ENCODE measurements at places on chromosomes 3 and 15. TPM values are rescaled to one million over a fixed set of nuclear protein-coding genes. Genes with fewer than 3 reads are reported as not detected.

DNA sequence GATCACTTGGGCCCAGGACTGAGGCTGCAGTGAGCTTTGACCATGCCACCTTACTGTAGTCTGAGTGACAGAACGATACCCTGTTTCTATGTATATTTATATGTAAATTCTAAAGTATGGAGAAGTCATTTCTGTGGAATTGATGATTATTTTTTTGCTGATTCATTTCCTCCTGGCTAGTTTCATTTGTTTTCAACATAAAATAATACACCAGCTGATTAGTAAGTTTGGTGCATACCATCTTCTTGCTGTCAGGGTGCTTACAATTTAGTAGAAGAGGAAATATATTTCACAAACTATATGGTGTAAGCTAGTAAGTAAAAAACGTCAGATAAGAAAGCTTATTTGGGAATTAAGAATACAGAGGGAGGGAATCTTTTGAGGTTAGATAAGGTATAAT lies 36.0 kb downstream of the SLC25A26 start:
- no peak overlapping the region for H3K27ac ChIP-seq
- no peaks in the 10 kb centered on the region for H3K36me3 ChIP-seq
- no peak overlapping the region for H3K4me3 ChIP-seq
- DNase-seq = no peak

DNA sequence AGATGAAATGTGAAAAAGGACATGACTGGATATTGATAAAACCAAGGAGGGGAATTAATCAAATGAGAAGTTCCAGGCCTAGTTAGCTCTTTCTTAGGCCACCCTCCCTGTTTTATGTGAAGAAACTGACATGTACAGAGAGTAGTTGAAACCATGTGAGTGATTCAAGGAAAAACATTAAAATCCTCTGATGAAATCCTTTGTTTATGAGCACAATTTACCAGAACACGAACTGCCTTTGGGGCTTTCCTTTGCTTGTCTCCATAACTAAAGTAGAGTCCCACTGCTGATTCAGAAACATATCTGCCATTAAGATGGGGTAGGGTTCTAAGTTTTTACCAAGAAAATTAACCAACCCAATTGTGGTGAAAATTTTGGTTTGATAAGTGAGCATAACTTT lies 558.3 kb downstream of the NR2F2 start:
- no peak overlapping the region for H3K4me3 ChIP-seq
- H3K36me3 ChIP-seq = no peaks in the 10 kb centered on the region
- DNase-seq = no peak
- H3K27ac ChIP-seq = no peak overlapping the region

GRCh38 chr3:39272191-39272590 lies 7.6 kb downstream of the CX3CR1 start:
- no peaks in the 10 kb centered on the region for H3K36me3 ChIP-seq
- peak overlapping the region; percentile 30 for H3K27ac ChIP-seq
- peaks cover 2% of the 10 kb centered on the region for H3K27me3 ChIP-seq
- no peak for DNase-seq

GRCh38 chr3:154275965-154276364 lies 48.3 kb downstream of the DHX36 start:
- no peak for DNase-seq
- H3K27ac ChIP-seq = no peak overlapping the region
- H3K4me3 ChIP-seq = no peak overlapping the region
- H3K27me3 ChIP-seq = no peaks in the 10 kb centered on the region
- H3K4me1 ChIP-seq = no peaks in the 10 kb centered on the region

GRCh38 chr15:48451241-48451640 lies 120.0 kb downstream of the DUT start:
- no peak overlapping the region for H3K27ac ChIP-seq
- no peaks in the 10 kb centered on the region for H3K4me1 ChIP-seq
- no peak overlapping the region for H3K4me3 ChIP-seq
- no peak for DNase-seq
- H3K36me3 ChIP-seq = peaks cover 98% of the 10 kb centered on the region

DNA sequence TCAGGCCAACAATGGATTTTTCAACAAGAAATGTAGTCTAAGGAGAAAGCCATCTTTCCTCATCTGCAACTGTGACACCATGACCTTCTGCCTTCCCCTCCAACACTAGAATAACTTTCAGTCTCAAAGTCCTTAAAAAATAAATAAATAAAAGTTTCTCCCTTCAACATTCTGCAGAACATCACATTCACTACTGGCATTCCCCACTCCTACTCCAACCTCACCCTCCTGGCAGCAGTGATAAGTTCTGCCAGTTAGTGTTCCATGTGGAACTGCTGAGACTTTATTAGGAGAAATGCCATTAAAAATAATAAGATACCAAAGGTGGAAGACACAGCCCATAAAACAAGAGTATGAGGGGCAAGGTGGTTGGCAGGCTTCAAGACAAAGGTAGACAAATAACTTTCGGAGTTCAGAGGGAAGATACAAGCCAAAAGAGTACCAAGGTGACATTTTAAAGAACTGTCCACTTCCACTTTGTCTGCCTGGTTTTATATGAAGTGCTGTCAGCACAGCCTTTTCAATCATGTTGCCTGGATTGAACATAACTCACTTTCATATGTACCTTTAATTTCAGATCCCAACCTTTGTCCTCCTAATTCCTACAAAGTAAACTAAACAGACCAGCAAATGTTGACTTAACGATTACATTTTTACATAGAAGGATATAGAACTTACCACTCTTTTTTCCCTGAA lies 37.5 kb upstream of the RSL24D1 start:
- H3K27me3 ChIP-seq = no peaks in the 10 kb centered on the region
- no peaks in the 10 kb centered on the region for H3K36me3 ChIP-seq
- no peak overlapping the region for H3K4me3 ChIP-seq
- no peaks in the 10 kb centered on the region for H3K4me1 ChIP-seq
- no peak for DNase-seq

GRCh38 chr3:385151-385550 lies 188.6 kb downstream of the CHL1 start:
- DNase-seq = no peak
- H3K27me3 ChIP-seq = no peaks in the 10 kb centered on the region
- H3K4me1 ChIP-seq = no peaks in the 10 kb centered on the region
- H3K27ac ChIP-seq = no peak overlapping the region
- H3K4me3 ChIP-seq = no peak overlapping the region

GRCh38 chr3:195441476-195441991 lies 1.3 kb downstream of the ACAP2 start:
- H3K27me3 ChIP-seq = no peaks in the 10 kb centered on the region
- H3K4me1 ChIP-seq = peaks cover 67% of the 10 kb centered on the region
- peak overlapping the region; percentile 100 for H3K27ac ChIP-seq
- DNase-seq = no peak
- H3K4me3 ChIP-seq = peak overlapping the region; percentile 87
- H3K36me3 ChIP-seq = no peaks in the 10 kb centered on the region

DNA sequence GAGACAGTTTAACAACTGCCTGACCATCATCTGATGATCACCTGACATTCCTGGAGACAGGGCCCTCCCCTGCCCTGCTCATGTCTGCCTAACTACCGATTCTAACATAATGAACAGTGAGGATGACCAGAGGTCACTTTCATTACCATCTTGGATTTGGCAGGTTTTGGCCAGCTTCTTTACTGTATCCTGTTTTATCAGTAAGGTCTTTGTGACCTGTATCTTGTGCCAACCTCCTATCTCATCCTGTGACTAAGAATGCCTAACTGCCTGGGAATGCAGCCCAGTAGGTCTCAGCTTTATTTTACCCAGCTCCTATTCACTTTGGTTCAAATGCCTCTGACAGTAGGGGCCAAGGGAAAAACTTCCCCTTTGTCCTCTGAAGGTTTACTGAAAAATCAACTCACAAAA lies 40.2 kb downstream of the METTL6 start:
- H3K4me1 ChIP-seq = peaks cover 57% of the 10 kb centered on the region
- no peak for DNase-seq
- no peaks in the 10 kb centered on the region for H3K36me3 ChIP-seq
- peak overlapping the region; percentile 77 for H3K27ac ChIP-seq
- no peak overlapping the region for H3K4me3 ChIP-seq
- H3K27me3 ChIP-seq = no peaks in the 10 kb centered on the region

GRCh38 chr3:52670621-52671521 lies 14.8 kb downstream of the PBRM1 start:
- peaks cover 28% of the 10 kb centered on the region for H3K4me1 ChIP-seq
- H3K36me3 ChIP-seq = peaks cover 48% of the 10 kb centered on the region
- no peak overlapping the region for H3K4me3 ChIP-seq
- H3K27ac ChIP-seq = peak overlapping the region; percentile 60

GRCh38 chr3:51063053-51063452 lies 322.0 kb upstream of the MANF start:
- H3K36me3 ChIP-seq = no peaks in the 10 kb centered on the region
- no peak for DNase-seq
- H3K4me1 ChIP-seq = no peaks in the 10 kb centered on the region

DNA sequence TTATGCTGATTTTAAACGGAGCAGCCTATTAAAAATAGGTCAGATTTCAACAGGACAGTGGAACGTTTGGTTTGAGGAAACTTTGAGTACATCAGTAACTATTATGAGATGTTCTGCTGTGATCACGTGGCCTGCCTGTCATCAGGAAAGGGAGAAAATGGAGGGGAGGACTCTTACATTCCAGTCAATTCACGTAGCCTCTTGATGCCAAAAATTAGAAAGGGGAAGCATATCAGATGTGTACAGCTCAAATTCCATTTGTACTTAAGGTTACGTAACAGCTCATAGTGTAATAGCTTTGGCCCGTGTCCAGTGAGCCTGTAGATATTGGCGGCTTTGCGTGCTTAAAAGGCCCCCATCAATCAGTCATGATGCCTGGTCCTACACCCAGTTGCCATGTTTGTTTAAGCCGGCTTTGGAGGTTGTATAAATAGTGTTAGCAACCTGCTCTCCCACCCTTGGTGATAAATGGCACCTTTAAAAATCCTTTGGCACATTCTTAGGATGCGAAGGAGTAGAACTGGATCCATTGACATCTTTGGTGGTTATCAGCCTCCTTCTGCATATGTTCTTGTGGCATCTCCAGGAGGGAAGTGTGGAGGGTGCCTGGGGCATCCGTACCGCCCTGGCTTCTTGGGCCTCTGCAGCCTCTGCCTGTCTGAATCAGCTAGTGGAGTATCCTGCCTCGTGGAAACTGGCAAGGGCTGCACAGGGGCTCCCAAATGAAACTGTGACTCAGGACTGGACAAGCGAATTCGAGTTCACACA lies 163.9 kb downstream of the THSD4 start:
- no peaks in the 10 kb centered on the region for H3K27me3 ChIP-seq
- no peaks in the 10 kb centered on the region for H3K4me1 ChIP-seq
- no peaks in the 10 kb centered on the region for H3K36me3 ChIP-seq
- no peak for DNase-seq

DNA sequence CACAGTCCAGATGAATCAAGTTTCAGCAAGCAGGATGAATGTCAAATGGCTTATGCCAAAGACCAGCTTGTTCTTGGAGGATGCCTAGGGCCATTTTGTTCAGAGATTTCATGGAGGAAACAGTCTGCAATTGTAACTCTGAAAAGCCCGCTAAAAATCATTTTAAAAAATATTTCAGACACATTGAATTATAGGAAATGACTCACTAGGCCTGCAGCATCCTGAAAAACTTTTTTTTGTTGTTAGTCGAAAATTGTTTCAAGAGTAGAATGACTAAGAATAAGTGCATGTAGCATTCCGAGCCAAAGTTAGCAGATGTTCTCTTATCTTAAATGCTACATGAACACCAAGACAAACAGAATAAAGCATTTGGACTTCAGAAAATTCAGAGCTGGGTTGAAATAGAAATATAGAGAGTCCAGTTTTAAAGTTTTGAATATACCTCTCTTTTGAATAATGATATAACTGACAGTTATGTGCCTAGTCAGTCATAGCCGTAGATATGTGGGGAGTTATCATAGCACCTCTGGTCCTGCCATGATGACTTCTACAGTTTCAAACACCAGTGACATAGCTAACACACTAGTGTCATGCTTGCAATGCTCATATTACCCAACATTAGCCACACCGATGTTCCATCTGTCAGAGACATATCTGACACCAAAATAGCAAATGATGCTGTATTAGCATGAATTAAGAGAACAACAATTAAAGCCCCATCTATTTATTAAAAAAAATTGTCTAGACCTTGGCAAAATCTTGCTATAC lies 1462.8 kb upstream of the GBE1 start:
- H3K4me3 ChIP-seq = no peak overlapping the region
- no peak overlapping the region for H3K27ac ChIP-seq
- no peaks in the 10 kb centered on the region for H3K27me3 ChIP-seq
- H3K36me3 ChIP-seq = no peaks in the 10 kb centered on the region
- H3K4me1 ChIP-seq = no peaks in the 10 kb centered on the region

DNA sequence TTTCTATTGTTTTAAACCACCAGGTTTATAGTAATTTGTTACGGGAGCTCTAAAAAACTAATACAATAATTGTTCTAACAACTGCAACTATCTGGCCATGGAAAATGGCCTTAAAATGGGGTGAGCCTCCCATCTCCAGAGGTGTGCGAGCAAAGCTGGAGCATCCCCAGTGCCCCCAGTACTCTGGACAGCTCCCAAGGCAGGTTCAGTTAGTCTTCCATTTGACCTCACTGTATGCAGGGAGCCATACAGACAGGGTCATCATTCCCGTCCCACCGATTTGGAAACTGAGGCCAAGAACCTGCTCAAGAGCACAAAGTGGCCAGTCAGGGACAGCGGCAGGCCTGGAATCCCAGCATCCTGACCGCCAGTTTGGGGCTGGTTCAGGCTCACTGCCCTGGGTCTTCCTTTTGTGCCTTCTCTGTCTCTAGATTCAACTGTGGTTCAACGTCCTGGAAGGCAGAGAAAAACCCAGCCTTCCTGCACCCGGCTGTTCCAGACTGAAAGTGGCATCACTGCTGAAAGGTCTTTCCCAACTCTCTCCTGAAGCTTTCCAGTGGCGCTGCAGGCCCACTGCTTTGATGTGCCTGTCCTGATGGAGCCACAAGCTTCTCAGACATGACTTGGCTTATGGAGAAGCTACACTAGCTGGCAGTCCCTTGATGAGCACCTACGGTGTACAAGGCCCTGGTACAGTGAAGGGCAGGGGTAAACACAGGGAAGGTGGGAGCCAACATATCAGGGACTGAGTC lies 76.6 kb upstream of the LINGO1 start:
- no peaks in the 10 kb centered on the region for H3K36me3 ChIP-seq
- H3K4me1 ChIP-seq = no peaks in the 10 kb centered on the region

- H3K4me1 ChIP-seq = no peaks in the 10 kb centered on the region
- no peaks in the 10 kb centered on the region for H3K36me3 ChIP-seq
Measured at GRCh38 chr3:143634427-143634826, 213.8 kb downstream of the SLC9A9 start.

The CCR9 gene
- total RNA-seq = 3.1 TPM

The ANKRD34C gene
- total RNA-seq = not detected

The CAMK2N2 gene
- total RNA-seq = not detected

The GOLGA6L4 gene
- total RNA-seq = 4.4 TPM

The ZCWPW2 gene
- total RNA-seq = 0.34 TPM

The DIPK2A gene
- total RNA-seq = 23.6 TPM

The NAALADL2 gene
- total RNA-seq = 13.2 TPM

Data from spleen (tissue), 13 donors.